Activated CD4-positive, alpha-beta T cell treated with anti-CD3 and anti-CD28 coated beads, Interleukin-2, Interleukin-4, amounts not matched to agents 100 ng/mL and 50 ng/mL, durations not matched to agents 16 hours and 8 hours (primary cell): ENCODE measurements at places on chromosomes 16 and 17.

GRCh38 chr16:78372277-78372676 lies 272.8 kb downstream of the WWOX start:
- no peak for DNase-seq

DNA sequence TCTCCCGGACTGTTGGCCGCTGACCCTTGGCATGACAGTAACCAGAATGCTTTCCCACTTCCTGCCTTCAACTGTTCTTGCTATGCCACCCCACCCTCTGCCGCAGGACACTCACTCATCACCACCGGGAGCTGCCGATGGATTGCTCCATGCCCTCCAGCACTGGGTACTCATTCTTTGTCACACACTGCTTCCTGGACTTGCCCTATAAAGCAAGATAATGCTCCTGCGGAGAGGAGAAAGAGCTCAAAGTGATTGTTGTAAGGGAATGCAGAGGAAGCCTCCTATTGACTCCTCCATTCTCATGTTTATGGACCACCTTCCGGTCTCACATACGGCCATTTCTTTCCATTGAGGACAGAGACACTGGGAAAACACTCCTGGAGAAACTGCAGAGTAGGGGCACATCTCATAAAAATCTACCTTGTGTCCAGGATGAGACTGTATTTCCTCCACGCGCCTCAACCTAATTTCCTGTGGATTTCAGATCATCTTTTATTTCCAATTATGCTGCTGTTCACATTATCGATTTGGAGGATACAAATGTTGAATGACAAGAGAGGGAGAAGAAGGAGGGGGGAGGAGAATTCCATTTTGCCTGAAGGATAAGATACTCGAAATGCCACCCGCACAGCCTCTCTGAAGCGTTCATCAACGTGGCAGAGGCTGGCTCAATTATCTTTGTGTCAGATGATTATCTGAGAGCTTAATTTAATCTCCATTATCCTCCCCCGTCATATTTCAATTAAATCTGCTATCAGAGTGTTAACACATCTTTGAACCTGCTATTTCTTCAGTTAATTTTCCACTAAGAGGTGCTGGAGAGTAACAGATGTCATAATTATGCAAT lies 486.1 kb upstream of the SALL1 start:
- DNase-seq, result no peak

- DNase-seq, result peak; percentile 80
Observed at GRCh38 chr16:88533932-88534637, 36.1 kb upstream of the ZC3H18 start.

- no peak for DNase-seq
Observed at GRCh38 chr17:29791336-29792080, 138.5 kb downstream of the SSH2 start.

- DNase-seq, result no peak
Observed at GRCh38 chr17:40541873-40542557, 23.3 kb downstream of the CCR7 start.

DNA sequence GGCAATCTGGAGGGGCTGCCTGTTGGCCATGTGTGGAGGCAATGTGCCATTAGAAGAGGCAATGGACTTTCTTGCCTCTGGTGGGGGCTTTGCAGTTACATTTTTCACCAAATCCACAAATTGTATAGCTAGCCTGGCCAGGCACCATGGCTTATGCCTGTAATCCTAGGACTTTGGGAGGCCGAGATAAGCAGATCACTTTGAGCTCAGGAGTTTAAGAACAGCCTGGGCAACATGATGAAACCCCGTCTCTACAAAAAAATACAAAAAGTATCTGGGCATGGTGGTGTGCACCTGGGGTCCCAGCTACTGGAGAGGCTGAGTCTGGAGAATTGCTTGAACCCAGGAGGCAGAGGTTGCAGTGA lies 2.7 kb upstream of the RNF112 start:
- no peak for DNase-seq

GRCh38 chr17:2338315-2338657 lies 985 bp downstream of the SGSM2 start:
- no peak for DNase-seq

- DNase-seq, result no peak
Observed at GRCh38 chr16:78709137-78709884, 609.9 kb downstream of the WWOX start.

GRCh38 chr17:20300436-20300934 lies 166.9 kb downstream of the LGALS9B start:
- DNase-seq, result no peak

- DNase-seq, result no peak
Observed at GRCh38 chr17:32141258-32141657, 1.0 kb upstream of the RHOT1 start.

DNA sequence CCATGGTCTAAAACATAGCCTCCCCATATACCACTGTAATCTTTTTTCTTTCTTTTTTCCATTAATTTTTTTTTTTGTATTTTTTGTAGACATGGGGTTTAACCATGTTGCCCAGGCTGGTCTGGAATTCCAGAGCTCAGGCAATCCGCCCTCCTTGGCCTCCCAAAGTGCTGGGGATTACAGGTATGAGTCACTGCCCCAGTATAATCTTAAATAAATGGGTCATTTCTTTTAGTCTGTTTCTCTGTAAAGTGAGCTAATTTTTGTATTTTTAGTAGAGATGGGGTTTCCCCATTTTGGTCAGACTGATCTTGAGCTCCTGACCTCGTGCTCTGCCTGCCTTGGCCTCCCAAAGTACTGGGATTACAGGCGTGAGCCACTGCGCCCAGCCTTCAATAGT lies 5.7 kb upstream of the NME1 start:
- no peak for DNase-seq
